NCI-H345 (cell line): ENCODE measurements at places on chromosomes 4 and X.

- DNase-seq, result no peak
These were observed 38.2 kb upstream of the NAA11 start for GRCh38 chr4:79364061-79364460.

- DNase-seq, result no peak
These were observed 64.4 kb downstream of the ASMT start for GRCh38 chrX:1679238-1679637.

DNA sequence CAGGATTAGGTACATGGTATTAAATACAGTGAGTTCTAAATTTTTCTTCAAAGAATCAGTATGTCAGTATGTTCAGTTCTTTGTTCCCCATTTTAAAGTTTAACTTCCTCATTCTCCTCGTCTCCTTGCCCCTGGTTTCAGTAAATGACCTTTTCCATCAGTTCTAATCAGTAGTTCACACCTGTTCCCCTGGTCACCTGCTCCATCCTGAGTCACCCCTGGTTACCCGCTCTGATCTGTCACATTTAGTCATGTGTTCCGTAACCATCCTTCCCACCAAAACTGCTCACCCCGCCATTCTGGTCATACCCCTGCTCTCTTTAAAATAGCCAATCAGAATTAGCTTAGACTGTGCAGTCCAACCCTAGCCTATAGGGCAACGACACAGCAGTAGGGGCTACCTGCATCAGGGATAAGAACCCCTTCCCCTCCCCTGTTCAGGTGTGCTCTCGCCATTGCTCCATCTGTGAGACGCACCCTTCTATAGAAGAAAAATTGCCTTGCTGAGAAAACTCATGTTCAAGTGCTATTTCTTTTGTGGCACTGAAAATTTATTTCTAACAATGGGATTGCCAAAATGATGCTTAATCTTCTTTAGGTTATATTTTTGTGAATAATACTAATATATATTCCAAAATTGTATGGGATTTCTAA is 181.3 kb downstream of the OR13H1 start:
- DNase-seq, result no peak

DNA sequence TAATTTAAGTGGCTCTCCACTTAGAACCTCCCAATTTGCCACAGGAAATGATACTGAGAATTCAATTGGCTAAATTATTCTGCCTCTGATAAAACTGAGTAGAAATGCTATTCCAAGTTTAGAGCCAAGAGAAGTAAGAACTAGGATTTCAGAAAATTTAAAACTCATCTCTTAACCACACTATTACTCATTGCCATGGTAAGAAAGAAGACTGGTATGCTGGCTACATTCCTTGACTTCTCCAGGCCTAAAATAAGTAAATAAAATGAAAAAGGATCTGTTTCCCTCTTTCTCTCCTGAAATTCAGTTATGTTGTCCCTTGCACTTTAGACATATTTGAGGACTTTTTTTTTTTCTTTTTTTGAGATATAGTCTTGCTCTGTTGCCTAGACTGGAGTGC is 23.3 kb downstream of the ZNF280C start:
- no peak for DNase-seq

GRCh38 chr4:188190461-188190860 is 51.2 kb downstream of the TRIML1 start:
- DNase-seq, result no peak

DNA sequence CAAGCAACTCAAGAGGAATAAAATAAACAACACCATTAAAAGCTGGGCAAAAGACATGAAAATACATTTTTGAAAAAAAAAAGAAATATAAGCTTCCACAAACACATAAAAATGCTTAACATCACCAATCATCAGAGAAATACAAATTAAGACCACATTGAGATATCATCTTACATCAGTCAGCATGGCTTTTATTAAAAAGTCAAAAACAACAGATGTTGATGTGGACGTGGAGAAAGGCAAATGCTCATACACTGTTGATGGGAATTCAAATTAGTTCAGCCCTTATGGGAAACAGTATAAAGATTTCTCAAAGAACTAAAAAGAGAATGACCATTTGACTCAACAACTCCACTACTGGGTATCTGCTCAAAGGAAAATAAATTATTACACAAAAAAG is 59.6 kb downstream of the STK32B start:
- DNase-seq, result no peak

- no peak for DNase-seq
These were observed 34.1 kb upstream of the GAB1 start for GRCh38 chr4:143302536-143302935.

DNA sequence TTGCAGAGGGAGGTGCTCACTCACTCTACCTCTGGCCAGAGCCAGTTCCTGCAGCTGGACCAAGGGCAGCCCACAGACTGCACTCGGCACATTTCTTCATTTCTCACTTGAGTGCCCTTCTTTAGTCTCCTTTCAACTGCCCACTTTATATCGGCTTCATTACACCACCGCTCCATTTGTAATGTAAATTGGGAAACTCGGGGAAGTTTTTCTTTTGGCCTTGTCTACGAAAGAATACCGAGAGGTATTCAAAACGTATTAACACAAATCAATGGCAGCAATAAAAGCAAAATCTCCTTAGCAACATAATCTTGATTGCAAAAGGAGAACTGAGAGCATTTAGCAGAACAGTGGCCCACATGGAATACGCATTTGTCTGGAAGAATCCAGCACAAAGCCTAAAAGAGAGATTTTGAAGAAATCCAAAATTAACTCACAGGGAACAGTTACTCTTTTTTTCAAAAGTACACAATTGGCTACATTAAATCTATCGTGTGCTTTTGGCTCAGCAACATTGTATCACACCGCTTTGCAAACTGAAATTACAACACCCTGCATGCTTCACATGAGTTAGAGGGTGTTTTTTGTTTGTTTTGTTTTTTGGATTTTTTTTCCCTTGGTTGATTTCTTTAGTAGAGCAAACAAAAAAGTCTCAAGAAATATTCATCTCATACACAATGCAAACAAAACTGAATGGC is 62.6 kb downstream of the CHIC2 start:
- no peak for DNase-seq

DNA sequence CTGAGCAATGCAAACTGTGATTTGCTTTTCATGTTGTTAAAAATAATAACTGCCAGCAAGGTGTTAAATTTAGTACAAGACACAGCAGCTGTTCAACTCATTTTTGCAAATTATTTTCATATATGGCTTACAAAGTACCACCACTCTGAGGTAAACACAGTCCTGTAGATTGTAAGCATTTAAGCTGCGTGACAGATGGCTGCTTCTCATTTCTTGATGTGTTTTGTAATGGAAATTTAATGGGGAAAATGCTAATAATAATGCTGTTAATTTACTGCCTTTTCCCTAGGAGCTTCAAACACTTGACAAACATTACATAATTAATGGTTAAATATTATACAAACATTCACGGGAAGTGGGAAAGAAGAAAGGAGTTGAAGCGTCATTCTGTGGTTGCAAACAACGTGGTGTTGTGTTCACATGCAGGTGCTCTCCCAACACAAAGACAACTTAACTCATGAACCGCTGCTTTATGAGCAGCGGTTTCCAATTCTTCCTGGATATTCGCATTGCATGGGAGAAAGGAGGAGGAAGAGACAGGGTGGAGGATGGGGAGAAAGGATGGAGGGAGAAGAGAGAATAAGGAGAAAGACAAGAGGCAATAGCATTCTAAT is 236.8 kb upstream of the VCX start:
- DNase-seq, result no peak

GRCh38 chr4:185847352-185848097 is 35.5 kb upstream of the SORBS2 start:
- DNase-seq, result no peak

GRCh38 chr4:162456106-162456505 is 292.3 kb upstream of the FSTL5 start:
- DNase-seq, result no peak

DNA sequence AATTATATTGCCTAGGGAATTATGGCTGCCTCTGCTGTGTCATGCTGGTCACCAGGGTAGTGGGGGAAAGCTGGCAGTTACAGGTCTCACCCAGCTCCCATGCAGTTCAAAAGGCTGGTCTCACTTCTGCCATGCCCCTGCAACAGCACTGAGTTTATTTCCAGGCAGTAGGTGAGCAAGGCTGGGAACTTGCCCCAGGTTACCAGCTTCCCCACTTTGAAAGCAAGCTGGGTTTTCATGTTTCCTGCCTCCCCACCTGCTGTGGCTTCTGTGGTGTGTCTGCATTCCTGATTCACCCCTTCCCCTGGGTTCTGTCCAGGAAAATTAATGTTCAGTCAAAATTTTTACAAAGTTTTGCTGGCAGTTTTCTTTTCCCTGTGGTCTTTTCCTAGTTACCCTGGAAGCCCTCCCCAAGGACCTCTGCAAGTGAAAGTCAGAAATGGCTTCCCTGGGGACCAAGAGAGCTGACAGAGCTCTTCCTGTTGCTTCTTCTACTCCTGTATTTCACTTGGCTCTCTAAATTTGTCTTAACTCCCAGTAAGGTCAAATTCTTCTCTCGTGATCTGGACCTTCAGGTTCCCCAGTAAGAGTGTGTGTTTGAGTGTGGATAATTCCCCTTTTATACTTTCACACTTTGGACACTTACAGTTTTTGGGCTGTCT is 58.5 kb upstream of the AGTR2 start:
- no peak for DNase-seq
